ENCODE measurements at places on chromosomes 3 and 15.
A peak's percentile ranks its signal among the peaks of the same experiment; 100 is the strongest.

DNA sequence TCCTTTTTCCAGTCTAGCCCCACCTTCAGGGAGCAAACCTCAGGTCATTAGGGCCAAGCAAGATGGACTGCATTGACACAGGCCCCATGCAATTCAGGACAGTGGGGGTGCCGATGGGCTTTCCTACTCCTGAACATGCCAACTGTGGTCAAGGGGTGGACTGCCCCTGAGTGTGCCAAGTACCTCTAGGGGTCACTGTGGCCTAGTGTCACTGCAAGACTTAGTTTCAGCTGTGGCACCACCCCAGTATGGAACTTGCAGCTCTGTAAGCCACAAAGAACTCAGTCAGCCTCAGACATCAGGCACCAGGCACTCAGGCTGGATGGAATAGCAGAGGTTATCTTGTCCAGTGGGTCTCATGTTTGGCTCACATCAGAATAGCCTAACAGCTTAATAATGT lies 32.3 kb downstream of the EXOG start:
- DNase-seq: peak; percentile 26

- DNase-seq: no peak
Observed at GRCh38 chr3:184761075-184761841, 49.4 kb upstream of the MAGEF1 start.

DNA sequence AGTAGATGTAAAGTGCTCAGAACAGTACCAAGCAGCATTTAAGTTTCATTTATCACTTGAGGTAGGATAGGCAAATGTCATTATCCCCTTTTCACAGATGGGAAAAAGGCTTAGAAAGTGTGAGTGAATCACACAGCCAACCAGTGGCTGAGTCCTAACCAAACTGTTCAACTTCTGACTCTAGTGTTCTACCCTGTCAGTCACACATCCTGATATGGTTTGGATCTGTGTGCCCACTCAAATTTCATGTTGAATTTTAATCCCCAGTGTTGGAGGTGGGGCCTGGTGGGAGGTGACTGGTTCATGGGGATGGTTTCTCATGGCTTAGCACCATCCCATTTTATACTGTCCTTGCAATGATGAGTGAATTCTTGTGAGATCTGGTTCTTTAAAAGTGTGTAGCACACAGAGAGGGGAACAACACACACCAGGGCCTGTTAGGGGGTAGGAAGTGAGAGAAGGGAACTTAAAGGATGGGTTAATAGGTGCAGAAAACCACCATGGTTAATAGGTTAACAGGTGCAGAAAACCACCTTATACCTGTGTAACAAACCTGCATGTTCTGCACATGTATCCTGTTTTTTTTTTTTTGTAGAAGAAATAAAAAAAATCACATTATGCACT lies 304.7 kb downstream of the SUCLG2 start:
- DNase-seq: no peak

DNA sequence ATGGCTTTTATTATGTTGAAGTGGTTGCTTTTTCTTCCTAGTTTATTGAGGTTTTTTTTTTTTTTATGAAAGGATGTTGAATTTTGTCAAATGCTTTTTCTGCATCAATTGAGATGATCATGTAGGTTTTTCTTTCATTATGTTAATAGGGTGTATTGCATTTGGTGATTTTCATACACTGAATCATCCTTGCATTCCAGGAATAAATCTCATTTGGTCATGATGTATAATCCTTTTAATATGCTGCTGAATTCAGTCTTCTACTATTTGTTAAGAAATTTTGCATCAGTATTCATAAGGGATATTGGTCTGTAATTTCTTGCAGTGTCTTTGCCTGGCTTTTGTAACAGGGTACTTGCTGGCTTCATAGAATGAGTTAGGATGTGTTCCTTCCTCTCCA lies 11.5 kb upstream of the CLRN1 start:
- no peak for DNase-seq

GRCh38 chr3:64214381-64215018 lies 10.8 kb downstream of the PRICKLE2 start:
- no peak for DNase-seq

DNA sequence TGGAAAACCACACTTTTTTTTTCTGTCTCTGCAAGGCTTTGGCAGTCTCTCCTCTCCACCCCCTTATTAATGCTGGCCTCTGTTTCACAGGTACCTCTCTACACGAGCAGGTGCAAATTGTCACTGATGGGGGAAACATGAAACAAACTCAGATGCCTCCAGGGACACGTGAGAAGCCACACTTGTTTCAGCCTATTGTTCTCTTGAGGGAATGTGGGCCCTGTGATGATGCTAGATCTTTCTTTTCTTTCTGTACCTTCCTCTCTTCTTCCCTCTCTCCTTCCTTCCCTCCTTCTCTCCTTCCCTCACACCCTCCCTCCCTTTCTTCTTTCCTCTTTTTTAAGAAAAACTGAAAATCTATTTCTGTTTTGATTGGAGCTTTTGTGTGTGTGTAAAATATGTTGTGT lies 5.7 kb upstream of the BLM start:
- peak; percentile 89 for DNase-seq

DNA sequence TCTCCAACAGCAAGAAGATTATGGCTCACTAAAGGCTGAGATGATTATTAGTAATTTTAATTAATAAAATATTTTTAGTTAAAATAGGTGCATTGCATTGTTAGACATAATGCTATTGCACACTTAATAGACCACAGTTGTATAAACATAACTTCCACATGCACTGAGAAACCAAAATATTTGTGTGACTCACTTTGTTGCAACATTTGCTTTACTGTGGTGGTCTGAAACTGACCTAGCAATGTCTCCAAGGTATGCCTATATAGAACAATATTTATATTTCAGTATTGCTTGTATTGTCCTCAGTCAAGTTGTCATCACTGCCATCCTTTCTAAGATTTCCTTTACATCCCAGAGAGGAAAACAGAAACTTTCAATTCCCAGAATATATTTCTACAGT lies 1215.2 kb downstream of the SI start:
- DNase-seq: no peak

DNA sequence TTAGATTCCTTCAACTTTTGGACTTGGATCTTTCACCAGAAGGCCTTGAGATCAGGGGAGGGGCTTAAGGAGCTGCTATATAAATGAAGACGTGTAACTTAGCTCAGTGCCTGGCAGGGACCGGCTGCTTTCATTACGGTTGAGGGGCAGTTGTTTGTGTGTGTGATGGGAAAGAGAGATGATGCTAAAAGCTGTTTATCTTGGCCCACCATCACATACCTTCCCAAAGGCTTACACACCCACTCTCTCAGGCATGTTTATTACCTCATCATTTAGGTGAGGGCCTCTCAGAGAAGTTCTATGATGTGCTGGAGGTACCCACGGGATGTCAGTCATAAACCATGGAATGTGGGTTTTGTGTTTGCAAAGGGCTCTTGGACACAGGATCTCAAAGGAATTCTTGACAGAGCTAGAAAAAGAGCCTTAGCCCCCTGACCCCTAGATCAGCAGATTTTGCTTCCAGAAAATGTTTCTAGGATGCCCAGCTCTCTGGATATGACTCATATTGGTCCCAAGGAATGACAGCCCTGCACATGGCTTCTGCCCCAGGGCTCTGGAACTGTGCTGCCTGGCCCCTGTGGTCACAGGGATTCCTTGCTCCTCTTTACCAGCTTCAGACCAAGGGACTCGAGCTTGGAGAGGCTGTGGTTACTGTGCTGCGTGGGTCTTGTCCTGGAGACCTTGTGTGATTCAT lies 15.9 kb upstream of the SMAD3 start:
- DNase-seq: no peak

DNA sequence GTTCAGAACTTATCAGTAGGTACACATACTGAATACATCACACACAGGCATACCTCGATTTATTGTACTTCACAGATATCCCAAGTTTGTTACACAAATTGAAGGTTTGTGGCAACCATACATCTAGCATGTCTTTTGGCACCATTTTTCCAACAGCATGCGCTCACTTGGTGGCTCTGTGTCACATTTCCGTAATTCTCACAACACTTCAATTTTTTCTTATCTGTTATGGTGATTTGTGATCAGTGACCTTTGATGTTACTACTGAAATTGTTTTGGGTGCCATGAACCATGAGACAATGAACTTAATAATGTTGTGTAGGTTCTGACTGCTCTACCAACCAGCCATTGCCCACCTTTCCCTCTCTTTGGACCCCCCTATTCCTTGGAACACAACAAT lies 10.8 kb downstream of the PARL start:
- no peak for DNase-seq

GRCh38 chr3:42795621-42796181 lies 8.6 kb downstream of the HIGD1A start:
- DNase-seq: no peak

DNA sequence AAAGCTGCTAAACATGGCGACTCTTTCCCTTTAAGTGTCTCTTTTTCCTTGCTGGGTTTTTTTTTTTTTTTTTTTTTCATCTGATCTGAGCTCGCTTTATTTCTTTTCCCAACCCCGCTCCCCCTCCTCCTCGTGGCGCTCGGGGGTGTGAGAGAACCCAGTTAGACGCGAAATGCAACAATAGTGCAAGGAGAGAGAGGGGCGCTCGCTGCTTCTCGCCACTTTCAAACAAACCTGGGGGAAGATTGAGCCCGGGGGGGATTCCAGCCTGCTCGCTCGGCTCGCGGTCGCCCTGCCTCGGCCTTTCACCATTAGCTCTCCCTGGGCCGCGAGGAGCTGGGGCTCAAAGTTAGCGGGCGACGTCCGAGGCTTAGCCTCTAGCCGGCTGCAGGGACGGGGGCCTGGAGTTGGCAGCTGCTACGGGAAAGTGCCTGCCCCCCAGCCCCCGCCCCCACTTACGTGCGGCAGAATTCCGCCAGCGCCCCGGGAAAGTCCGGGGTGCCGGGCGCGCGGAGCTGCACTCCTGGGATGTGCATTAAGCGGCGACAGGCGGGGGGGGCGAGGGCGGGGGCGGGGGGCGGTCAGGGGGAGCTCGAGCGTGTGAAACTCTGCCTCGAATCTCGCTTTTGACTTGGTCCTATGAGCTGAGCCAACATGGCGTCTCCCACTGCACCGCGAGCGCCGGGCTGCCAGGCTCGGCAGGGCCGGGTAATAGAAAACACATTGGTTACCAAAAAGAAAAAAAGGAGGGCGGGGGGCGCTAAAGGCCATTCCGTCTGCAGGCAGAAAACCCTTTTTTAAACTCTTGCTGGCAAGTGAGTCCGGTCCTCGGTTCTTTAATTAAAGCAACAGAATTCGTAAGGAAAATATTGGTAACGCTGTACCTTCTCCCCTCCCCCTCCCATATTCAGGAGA lies 10.4 kb downstream of the NR2F2 start:
- peak; percentile 24 for DNase-seq

DNA sequence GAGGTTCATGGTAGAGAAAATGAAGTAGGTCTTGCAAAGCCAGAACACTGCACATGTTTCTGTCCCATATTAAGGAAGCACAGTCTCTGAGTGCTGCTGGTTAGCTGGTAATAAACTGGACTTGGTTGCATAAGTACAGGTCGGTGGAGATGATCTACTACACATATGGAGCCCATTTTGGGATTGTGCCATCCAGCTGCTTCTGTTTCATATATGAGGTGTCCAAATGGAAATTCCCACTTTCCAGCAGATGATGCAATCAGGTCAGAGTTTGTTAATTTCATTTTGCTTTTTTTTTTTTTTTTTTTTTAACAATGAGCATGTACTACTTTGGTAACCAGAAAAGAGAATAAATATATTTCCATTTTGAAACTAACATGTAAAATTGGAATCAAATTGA lies 122.6 kb downstream of the SATB1 start:
- no peak for DNase-seq

GRCh38 chr15:89826671-89827655 lies 12.3 kb upstream of the ANPEP start:
- DNase-seq: no peak

GRCh38 chr15:60077581-60078359 lies 73.7 kb downstream of the FOXB1 start:
- no peak for DNase-seq
